ENCODE measurements at places on chromosomes 7 and 10. TPM values are rescaled to one million over a fixed set of nuclear protein-coding genes. Genes with fewer than 3 reads are reported as not detected.
A peak's percentile ranks its signal among the peaks of the same experiment; 100 is the strongest.

CPED1 gene
- total RNA-seq = 13.3 TPM

LIPJ gene
- not detected for total RNA-seq

GLUD1 gene
- 207 TPM for total RNA-seq

ACSL5 gene
- total RNA-seq = 218 TPM

ANXA8 gene
- not detected for total RNA-seq

HHEX gene
- total RNA-seq = 2.0 TPM

PLAC9 gene
- total RNA-seq = 1.7 TPM

LBX1 gene
- not detected for total RNA-seq

SVOPL gene
- not detected for total RNA-seq

DMTF1 gene
- 96.8 TPM for total RNA-seq

STAMBPL1 gene
- 176 TPM for total RNA-seq

ARHGEF35 gene
- 25.2 TPM for total RNA-seq

EVX1 gene
- 3.4 TPM for total RNA-seq

GRCh38 chr7:149569025-149569725 is 71.6 kb upstream of the ZNF746 start:
- no peak for DNase-seq

DNA sequence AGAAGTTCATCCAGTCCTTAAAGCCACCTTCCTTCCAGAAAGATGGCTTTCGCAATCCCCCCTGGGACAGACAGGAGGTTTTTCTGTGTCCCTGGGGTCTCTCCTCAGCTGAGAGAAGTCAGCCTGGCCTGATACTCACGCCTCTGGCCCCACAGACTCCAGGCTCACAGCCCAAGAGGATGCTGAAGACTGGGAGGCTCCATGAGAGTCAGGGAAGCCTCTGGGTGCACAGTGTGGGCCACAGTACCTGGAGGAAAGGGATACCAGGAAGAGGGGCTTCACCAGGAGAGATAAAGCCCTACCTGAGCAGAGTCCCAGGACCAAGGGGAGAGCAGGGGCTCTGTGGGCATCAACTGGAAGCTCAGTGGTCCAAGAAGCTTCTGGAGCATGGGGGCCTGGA is 324.4 kb downstream of the GRID1 start:
- no peak for DNase-seq

GRCh38 chr10:59970396-59971368 is 64.3 kb upstream of the CCDC6 start:
- no peak for DNase-seq

DNA sequence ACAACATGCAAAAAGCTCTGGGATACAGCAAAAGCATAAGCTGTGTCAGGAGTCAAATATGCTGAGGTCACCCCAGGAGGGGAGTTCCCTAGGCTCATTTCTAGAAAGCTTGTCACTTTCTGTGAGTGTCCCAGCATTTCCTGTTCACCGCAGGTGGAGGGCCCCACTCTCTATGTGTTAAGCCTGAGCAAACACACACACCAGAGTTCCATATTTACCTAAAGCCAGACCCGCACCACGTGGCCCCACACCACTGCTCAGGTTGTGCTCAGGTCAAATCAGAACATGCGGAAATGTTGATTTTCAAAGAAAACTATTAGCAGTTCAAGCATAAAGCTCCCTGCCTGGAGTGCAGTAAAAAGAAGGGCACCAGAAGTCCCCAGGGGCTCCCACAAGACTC is 259.6 kb upstream of the PPP2R2D start:
- DNase-seq = no peak

DNA sequence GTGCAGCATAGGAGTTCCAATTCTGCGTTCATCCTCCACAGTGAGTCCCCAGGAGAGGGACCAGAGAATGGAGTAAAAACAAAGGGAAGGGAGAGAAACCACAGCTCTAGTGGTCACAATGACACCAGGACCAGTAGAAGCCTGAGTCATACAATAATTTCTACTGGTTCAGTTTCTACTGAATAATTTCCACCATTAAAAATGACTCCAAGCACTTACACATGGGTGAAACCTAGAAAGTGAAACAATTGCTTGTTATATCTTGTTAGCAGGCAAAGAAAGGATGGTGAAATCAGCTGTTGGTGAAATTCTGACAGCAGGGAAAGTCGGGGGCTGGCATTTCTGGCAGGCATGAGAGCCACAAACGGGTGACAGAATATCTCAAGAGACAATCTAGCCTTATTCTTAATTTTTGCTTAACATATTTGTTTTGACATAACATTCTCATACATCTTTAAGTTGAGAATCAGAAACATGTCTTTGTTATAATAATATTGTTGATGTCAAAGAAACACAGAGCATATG is 1065.8 kb upstream of the C7orf33 start:
- DNase-seq = no peak

- no peak for DNase-seq
These were observed 148.2 kb upstream of the SLC26A5 start for GRCh38 chr7:103594186-103594585.

GRCh38 chr10:47454780-47455058 is 29.2 kb downstream of the ANXA8 start:
- DNase-seq = no peak

DNA sequence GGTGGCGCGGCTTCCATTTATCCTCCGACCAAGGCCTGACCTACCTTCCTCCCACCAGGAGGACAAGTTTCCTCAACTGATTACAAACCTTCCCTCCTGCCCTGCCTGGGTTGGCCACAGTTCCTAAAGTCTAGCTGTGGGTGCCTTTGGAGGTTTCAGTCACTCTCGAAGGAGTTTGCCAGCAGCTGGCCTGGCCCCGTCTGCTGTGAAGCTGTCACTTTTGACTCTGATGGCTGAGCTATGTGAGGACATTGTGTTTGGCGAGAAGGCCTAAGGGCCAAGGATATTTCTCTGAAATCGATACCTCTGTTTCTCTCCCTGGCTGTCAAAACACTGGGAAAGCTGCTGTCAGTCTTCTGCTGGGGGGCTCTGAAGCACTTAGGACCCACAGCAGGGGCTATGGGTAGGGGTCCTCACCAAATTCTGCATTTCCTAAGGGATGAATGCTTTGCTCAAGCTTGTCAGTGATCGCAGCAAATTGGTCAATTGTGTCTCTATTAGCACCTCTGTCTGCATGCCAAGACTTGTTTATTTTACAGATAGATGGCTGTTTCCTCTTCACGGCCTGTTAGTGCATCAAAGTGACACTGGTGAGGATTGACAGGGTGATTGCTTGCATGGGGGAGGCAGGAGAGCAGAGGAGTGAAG is 31.9 kb upstream of the SAMD8 start:
- no peak for DNase-seq

- no peak for DNase-seq
These were observed 4.9 kb upstream of the ADCY1 start for GRCh38 chr7:45569290-45569685.

DNA sequence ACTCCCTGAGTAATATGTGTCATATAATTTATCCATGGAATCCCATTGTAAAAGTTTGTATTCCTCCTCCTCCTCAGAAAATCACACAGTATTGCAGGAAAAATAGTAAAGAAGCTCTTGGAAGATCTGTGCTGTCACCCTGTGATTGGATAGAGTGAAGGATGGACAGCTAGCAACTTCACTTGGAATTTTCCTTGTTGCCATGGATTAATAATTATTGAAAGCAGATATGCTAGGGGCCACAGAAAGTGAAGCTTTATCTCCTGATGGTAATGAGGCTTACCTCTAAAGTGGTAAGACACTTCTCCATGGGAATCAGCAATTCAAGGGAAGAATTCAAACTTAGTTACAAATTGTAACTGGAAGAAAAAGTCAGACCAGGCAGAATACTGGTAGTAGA is 48.8 kb downstream of the PHYHIPL start:
- no peak for DNase-seq

DNA sequence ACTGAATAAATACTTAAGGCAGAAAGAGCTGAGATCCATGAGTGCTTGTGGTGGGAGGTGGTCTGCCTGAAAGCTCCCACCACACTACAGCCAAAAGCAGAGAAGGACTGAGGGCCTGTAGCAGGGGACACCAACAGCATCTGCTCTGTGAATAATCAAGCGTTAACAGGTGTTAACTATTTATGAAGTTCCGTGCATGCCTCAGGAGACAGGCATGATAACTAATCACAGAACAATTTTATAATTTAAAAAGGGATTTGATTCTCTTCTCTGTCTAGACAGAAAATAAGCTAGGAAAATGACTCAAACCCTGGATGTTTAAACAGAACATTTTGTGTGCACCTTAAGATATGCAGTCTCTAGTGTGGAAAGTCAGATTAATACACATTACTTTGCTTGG is 61.5 kb upstream of the GHITM start:
- no peak for DNase-seq

GRCh38 chr10:422241-422640 is 267.2 kb downstream of the DIP2C start:
- no peak for DNase-seq

DNA sequence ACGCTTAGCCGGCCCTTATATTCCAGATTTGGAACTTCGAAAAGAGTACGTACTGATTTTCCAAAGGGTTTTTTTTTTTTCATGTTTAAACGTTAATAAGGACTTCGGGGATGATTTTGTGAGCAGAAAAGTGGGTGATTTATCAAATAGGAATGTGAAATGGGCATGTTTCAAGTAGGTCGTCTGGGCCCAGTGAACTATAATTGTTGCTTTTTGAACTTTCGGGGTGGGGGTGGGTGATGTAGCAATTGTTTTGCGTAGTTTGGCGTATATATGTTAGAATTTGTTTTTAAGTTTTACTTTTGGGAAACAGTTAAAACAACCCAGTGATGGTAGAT is 299 bp upstream of the PBLD start:
- DNase-seq = no peak

DNA sequence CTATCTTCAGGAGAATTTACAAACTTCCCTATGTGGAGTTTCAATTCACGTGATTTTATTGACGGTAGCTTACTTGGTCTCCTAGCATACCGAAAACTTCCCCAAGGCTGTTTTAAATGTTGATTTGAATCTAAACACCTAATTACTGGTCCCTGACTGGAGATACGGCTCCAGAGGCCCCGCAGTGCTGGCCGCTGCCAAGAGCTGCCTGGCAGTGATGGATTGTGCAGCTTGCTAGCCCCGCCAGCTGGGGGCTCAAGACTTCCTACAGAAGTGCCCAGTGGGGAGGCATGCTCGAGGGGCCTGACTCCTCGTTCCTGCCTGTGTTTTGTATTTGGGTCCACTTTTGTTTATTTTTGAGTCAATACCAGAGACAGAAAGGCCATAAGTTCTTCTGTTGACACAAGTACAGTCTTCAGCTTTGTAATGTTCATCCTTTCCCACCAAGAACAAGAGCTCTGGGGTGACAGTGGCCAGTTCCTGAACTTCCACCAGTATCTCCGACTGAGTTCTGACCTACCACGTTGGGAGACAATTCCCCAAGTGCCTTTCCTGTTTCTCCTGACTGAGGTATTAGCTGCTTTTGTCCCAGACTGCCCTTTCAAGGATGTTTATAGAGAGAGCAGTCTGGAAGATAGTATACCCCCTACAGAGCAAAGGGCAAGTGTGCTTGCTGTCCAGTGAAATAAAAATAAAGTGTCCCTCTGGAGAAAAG is 80.7 kb upstream of the CXCL12 start:
- no peak for DNase-seq

DNA sequence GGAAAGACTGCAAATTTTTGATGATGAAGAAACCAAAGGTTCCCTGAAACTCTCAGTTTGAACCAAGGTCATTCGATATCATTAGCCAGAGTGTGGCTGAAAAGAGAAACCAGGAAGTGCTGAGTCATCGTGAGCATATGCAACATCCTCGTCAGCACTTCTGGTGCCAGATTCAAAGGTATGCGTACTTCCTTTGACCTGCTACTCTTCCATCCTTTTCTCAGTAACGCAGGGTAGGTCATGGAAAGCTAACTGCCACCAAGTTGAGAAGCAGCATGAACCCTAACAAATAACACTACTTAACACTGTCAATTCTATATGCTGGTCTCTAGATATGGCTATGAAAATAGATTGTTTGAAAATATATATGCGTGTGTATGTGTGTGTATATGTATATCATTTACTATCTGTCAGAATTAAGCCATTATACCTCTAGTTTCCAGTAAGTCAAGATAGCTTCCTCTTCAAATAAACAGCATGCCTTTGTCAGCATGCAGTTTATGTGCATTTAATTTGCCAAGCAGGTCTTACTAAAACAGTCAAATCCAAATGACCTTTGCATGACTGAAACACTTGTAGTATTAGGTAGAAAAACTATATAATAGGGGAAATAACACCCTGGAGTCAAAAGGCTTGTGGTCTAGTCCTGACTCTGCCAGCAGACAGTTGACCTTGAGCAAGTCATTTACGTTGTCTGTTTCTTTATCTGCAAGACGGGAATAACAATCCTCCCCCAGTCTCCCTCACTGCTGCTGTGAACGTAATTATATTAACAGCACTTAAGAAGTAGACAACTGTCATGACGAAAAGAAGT is 26.4 kb downstream of the CDK6 start:
- DNase-seq = peak; percentile 81

DNA sequence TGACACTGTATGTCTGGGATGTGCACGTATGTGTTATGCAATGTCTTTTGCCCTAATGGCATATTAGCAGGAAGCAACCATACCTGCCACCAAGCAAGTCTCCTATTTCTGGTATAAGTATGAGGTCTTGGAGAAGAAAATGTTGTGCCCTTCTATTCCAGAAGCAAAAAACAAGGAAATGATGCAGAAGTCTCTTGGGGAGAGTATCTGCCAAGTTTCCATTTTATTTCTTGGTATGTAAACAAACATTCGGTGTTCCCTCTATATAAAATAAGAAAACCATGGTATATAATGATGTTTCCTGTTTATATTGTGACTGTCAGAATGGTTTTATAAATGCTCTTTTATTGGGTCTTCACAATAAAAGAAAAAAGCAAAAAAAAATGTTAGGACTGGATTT is 19.3 kb upstream of the MYO3A start:
- no peak for DNase-seq

DNA sequence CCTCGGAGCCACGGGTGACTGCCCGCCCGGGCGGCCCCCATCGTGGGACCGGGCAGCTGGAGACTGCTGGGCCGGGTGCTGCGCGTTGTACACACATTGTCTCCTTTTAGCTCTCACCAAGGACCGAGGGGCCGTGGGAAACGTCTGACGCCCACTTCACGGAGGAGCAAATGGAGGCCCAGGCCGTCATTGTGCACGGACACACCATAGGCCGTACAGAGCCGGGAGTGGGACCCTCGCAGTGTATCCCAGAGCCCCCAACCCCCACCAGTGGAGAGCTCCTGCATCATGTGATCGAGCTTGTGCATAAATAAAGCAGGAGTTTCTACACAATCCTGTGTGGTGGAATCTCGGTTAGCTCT is 722 bp downstream of the DENND10 start:
- DNase-seq = peak; percentile 24

DNA sequence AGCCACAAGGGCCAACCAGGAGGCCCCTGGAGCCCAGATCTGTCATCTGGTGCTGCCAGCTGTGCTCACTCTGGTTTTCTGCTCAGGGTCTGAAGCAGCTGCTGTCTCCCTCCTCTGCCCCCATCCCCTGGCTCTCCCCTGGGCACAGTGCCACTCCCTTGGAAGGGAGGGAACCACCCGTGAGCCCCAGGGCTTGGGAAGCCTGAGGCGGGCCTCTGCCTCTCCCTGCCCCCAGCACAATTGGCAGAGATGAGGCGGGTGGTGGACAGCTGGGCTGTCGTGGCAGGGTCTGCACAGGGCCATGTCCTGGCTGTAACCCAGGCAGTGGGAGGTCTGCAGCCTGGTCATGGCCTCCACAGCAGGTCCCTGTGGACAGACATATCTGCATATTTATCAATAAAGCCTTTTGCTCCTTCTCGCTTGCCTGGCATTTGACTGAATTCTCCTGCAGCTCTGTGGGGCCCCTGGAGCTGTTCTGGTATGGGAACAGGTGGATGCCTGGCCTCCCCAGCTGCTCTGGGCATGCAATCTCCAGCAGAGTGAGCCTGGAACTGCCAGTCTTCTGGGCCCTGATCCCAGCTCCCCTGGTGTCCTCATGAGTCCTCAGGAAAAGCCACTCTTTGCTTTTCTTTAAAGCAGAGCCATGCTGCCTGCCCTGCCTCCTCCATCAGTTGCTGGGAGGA is 1.6 kb upstream of the ANKRD2 start:
- no peak for DNase-seq

Measured in transverse colon (tissue), 4 donors.